ENCODE measurements at places on chromosomes 7 and 10. TPM values are rescaled to one million over a fixed set of nuclear protein-coding genes. Genes with fewer than 3 reads are reported as not detected.

DNA sequence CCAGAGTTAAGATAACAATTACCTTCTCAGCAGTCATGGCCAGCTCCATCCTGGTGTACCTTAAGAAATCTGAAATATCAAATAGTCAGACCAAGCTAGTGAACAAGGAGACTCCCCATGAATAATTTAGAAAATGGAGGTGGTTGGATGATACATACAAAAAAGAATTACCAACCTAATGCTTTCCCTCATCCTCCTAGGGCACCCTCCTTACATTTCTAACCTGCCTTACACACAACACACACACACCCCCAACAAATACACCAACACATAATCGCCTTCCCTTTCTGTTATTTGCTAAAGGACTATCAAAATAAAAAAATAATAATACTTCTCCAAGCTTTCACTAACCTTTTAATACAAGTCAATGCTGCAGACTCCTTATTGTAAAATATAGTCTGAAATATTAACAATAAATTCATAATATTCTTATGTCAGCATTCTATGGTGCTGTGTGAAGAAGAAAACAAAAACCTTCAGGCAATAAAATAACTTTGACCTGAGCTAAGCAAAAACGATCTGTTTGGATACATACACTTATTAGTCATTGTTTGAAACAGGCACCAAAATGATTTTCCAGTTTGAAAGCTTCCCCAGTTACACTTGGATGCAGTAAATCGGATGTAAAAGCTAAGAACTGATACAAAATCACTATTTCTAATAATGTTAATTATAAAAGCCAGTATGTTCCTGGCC is 3.4 kb downstream of the TWIST1 start:
- DNase-seq = no peak

DNA sequence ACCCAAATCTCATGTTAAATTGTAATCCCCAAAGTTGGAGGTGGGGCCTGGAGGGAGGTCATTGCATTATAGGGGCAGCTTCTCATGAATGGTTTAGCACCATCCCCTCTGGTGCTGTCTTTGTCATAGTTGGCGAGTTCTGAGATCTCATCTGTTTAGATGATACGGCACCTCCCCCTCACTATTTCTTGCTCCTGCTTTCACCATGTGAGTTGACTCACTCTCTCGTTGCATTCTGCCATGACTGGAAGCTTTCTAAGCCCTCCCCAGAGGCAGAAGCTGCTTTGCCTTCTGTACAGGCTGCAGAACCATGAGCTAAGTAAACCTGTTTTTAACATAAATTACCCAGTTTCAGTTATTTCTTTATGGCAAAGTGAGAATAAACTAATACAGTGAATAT is 18.9 kb upstream of the ZNF138 start:
- DNase-seq = no peak

- no peak for DNase-seq
Observed at GRCh38 chr7:106729720-106730385, 68.9 kb upstream of the CCDC71L start.

Gene HECW1
- total RNA-seq = 1.3 TPM

Gene WDR86
- total RNA-seq = 4.3 TPM

GRCh38 chr10:122328676-122329075 is 45.8 kb upstream of the PLEKHA1 start:
- DNase-seq = no peak

Gene EMX2
- total RNA-seq = 46.1 TPM

DNA sequence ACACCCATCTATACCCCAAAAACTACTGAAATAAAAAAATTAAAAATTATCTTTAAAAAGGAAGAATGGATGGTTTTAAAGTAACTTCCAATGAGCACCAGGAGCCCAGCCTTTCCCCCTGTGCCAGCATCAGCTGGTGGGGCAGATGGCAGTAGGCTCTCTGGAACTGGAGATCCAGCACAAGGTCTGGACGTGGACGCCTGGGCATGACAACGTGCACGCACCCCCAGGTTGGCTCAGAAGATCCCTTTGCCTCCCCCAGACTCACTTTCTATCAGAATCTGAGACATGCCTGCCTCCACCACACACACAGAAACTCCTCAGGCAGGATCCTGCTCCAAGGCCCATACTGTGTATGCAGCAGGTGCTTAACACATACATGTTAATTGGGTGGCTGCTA is 35.8 kb downstream of the TCERG1L start:
- no peak for DNase-seq

GRCh38 chr10:75649466-75649865 is 218.0 kb downstream of the LRMDA start:
- DNase-seq = no peak

Gene TRIM56
- total RNA-seq = 57.3 TPM

DNA sequence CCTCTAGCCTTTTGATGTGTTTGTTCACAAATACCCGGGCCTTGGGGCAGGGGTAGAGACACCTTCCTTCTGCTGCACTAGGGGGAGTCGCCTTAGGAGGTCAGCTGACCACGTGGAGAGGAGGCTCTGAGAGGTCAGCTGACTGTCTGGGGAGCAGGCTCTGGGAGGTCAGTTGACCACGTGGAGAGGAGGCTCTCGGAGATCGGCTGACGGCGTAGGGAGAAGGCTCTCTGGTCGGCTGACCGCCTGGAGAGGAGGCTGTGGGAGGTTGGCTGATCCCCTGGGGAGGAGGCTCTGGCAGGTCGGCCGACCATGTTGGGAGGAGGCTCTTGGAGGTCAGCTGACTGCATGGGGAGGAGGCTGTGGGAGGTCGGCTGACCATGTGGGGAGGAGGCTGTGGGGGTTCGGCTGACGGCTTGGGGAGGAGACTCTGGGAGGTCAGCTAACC is 59.6 kb upstream of the LYZL1 start:
- no peak for DNase-seq

DNA sequence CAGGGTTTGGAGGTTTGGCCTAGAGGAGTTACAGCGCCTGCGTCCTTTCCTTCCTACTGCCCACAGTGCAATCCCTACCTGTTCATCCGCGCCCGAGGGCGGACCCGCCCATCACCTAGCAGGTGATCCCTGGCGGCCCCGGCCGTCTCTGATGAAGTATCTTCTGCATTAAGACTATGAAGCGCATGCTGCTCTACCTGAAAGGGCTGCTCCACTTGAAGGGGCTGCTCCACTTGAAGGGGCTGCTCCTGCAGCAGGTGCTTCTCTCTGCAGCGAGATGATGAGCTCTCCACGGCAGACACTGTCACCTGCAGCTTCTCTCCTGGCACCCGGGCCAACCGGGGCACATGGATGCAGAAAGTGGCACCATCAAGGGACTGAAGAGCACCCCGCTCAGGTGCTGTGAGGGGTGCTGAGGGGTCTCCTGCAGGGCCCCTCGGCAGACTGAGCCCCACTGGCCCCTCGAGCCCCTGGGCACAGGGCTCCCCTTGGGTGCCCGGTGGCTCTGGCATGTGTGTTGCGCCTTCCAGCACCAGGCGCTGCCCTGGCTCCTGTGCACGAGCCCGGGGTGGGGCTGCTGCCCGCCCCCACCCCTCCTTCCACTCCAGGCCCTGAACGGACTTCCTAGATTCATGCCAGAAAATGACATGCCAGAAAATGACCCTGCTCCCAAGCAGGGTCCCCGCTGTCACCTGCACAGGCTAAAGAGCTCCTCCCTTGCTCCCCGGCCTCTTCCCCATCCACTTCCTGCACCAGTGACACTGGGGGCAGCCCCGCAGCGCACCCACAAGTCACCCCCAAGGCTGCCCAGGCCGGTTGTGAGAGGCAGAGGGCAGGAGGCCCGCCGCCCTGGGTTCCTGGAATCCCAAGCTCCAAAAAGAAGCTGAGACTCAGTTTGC is 29.4 kb downstream of the WDR86 start:
- no peak for DNase-seq

Gene NCOA4
- 151 TPM for total RNA-seq

GRCh38 chr10:12927896-12928295 is 73.6 kb downstream of the CCDC3 start:
- no peak for DNase-seq

DNA sequence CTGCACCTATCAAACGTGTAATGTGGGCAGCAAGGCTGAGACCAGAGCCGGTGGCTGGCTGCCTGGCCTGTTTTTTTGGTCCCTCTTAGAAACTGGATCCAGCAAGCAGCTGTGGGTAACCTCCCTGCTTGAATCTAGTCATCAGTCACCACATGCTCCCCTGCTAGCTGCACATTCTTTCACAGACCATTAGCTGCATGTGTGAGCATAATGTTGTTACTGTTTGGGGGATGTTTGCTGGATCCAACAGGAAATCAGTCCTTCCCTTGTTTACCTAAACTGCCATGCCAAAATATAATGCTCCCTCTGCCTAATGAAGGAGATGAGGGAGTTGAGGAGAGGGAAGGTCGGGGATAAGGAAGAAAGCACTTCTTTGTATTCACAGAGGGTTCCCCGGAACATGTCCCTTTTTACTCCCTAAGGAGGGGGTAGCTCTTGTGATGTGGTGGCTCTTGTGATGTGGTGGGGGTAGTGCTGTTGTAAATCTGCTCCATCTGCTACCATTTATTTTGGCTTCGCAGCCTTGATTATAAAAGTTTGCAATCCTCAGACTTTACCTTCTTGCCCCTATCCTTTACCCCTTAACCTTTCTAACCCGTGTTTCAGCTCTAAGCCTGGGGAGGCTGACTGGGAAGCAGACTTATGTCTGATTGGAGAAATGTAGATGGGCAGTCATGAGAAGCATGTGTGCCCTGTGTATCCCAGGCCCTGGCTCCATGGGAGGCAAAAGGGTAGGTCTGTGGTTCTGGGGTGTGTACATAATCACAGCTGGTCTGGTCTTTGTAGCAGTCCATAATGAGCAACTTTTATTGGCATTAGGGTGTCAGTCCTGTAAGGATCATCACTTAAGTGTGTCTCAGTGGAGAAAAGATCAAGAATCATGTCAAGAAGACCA is 20.8 kb downstream of the LOXL4 start:
- DNase-seq = no peak

GRCh38 chr10:43230101-43230908 is 36.6 kb downstream of the RASGEF1A start:
- peak; percentile 40 for DNase-seq

GRCh38 chr7:78327718-78328117 is 529.1 kb downstream of the PHTF2 start:
- no peak for DNase-seq

GRCh38 chr7:133024596-133024995 is 57.3 kb downstream of the CHCHD3 start:
- no peak for DNase-seq
